ENCODE measurements at places on chromosomes 1 and 21. TPM values are rescaled to one million over a fixed set of nuclear protein-coding genes. Genes with fewer than 3 reads are reported as not detected.

NR1I3 gene
- not detected for total RNA-seq

FRRS1 gene
- 22.1 TPM for total RNA-seq

DTL gene
- 7.4 TPM for total RNA-seq

SHISAL2A gene
- 3.2 TPM for total RNA-seq

DIRAS3 gene
- total RNA-seq = 2.0 TPM

DNA sequence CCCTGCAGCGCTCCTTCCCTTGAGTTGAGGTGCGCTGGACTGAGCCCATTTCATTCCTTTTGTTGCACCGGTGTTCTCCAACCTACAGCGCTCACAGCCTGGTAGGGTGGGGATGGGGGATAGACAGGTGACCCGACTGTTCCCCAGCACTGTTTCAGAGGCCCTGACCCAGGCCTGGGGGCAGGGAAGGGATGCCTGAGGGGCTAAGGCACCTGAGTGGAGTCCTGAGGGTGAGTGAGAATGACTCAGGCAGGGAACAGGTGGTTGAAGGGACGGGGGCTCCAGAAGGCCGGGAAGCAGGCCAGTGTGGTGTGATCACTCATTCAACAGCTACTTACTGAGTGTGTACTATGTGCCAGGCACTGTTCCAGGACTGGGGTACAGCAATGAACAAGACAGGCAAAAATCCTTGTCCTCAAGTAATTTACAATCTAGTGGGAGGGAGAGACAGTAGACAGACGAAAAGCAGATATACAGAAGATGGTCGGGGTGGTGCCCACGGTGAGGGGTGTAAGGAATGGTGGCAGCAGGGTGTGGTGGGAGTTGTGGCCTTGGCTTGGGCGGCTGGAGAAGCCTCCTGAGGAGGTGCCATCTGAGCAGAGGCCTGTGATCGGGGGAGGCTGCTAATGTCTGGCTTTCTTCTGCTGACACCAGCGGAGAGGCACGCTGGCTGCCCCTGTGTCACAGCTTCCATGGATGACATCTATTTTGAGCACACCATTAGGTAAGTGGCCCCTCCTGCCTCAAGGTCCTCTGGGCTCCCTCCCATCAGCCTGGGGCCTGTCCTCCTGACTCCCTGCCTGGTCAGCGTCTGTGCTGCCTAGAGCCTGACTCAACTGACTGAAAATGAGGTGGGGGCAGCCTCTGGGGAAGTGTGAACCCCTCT is 37.4 kb downstream of the ACOT11 start:
- no peak for DNase-seq

GRCh38 chr1:79295967-79296366 is 289.4 kb upstream of the ADGRL4 start:
- no peak for DNase-seq

DNA sequence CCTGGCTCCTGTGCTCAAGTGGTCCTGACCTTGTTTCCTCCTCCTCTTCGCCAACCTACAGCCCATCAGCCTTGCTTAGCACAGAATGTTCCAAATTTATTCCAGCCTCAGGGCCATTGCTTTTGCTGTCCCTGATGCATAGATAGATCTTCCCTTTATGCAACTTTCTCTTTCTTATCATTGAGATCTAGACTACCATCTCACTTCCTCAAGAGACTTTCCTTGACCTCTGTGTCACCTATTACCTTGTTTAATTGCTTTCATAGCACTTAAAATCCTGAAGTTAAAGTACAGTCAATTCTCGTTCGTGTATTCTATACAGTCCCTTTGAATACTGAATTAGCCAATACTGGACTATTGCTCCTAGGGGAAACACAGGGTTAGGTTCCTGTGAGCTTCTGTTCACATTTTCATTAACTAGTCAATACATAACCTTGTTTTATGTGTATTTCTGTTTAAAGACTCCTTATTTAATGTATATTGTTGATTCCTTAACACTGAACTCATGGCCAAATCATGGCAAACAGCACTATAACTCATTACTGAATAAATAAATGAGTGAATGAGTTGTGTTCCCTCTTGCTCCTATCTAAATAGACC is 26.2 kb upstream of the MCOLN3 start:
- DNase-seq = no peak

GRCh38 chr21:46674430-46675007 is 39.0 kb downstream of the PRMT2 start:
- DNase-seq = no peak

- no peak for DNase-seq
Measured at GRCh38 chr1:7808253-7808844, 24.3 kb downstream of the PER3 start.

DNA sequence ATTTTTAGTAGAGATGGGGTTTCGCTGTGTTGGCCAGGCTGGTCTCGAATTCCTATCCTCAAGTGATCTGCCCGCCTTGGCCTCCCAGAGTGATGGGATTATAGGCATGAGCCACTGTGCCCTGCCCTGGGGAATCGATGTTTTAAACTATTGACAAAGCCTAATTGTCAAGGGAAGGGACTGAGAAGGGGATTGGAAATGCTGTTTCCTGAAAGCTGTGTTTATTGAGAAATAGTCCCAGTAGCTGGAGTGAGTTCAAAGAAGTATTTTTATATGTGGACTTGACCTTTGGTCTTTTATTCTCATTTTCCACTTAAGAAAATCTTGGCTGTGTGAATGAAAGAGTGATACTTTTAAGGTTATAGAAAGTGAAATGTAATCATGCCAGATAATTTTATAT is 47.5 kb downstream of the KIF1B start:
- DNase-seq = no peak

DNA sequence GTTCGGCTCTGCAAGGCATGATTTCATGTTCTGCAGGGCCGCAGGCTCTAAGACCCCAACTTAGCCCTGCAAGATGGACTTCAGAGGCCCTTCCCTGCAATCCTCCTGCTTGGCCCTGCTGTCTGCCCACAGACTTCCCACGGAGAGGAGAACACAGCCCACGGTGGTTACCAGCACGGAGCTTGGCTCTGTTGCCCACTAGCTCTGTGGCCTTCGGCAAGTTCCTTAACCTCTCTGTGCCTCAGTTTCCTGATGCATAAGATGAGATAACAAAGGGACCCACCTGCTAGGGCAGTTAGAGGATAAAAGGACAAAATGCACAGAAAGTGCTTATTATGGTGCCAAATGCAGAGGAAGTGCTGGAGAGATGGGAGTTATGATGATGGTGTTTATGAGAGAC is 200.4 kb downstream of the HUNK start:
- no peak for DNase-seq

DNA sequence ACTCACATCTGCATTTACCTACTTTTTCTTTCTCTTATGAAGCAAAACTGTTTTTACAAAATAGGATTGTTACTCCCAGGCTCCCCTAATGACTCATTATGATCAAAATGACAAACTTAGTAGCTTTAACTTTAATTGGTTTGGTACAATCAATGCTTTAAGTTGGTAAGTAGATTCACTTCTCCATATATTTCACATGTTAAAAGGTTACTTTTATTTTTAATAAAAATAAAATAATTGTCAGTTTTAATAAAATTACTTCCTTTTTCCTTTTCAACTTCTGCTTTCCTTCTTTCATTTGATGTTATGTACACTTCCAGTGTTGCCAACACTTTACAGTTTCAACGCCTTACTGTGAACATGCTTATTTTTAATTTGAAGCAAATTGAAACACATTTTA is 477.6 kb downstream of the SETD4 start:
- no peak for DNase-seq

DNA sequence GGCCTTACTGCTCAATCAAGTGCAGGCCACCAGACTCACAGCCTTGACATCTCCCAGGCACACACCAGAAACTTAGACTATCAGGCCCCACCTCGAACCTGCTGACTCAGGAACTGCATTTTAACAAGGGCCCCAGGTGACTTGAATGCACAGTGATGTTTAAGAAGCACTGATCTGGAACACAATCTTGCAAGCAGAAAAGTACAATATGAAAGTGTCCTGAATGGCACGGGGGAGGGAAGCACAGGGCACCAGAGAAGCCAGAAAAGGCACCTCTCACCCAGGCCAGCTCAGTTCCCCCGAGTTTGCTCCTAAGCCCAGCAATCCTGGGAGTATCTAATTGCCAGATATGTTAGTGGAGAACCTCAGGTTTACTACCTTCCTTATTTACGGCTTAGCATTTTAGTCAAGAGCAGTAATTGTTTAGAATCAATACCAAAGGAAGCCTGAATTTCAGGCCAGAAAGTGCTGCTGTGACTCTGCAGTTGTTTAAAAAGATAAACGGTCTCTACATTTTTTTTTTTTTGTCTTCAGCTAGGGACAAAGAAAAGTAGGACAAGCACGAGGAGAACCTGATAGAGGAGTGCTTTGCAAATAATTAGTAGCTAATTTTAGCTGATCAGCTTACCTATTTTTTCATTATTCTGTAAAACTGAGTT is 50.9 kb upstream of the CDC42BPA start:
- no peak for DNase-seq

- no peak for DNase-seq
Measured at GRCh38 chr1:235669277-235669676, 19.7 kb upstream of the GNG4 start.
